ENCODE measurements at places on chromosomes 2 and 18.

DNA sequence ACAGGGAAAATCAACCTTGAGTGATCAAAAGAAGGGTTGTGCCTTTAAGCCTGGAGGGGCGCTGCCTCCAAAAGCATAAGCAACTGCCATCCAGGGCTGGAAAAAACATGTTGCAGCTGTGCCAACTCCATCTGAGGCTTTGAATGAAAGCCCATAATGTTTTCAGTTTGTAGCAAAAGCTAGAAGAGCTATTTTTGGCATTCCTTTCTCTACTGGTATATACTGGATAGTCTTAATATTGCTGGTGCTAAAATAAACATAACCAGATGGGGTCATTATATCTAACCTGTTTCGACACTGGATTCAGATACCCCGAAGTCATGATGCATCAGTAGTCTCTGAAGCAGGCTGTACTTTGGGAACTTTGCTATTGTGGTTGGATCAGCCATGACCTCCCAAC, 25.1 kb downstream of the ANXA4 start:
- no peak for DNase-seq

- DNase-seq, result no peak
Measured at GRCh38 chr2:111678651-111679050, 205.3 kb downstream of the ANAPC1 start.

GRCh38 chr2:188576651-188577050, 285.0 kb downstream of the GULP1 start:
- no peak for DNase-seq

- no peak for DNase-seq
Measured at GRCh38 chr2:14681608-14682007, 49.1 kb downstream of the LRATD1 start.

GRCh38 chr2:127615511-127616166, 30.3 kb upstream of the GPR17 start:
- DNase-seq, result no peak

DNA sequence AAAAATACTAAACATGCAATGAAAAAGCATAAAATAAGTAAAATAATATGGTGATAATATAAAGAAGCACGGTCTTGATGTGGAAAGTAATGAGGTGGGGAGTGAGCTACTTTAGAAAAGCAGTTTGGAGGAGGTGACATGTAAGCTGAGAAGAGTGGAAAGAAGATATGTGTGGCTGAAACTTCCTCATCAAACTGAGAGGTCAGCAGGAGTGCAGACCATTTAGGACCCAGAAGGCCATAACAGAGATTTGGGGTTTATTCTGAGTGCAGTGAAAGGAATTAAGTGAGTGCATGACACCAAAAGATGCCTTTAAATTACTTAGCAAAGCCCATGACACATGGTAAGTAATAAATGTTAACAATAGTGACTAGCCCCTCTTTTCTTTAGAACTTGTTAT, 24.4 kb upstream of the TMEM182 start:
- no peak for DNase-seq

- DNase-seq, result no peak
Measured at GRCh38 chr2:158658396-158658795, 136.7 kb upstream of the DAPL1 start.

DNA sequence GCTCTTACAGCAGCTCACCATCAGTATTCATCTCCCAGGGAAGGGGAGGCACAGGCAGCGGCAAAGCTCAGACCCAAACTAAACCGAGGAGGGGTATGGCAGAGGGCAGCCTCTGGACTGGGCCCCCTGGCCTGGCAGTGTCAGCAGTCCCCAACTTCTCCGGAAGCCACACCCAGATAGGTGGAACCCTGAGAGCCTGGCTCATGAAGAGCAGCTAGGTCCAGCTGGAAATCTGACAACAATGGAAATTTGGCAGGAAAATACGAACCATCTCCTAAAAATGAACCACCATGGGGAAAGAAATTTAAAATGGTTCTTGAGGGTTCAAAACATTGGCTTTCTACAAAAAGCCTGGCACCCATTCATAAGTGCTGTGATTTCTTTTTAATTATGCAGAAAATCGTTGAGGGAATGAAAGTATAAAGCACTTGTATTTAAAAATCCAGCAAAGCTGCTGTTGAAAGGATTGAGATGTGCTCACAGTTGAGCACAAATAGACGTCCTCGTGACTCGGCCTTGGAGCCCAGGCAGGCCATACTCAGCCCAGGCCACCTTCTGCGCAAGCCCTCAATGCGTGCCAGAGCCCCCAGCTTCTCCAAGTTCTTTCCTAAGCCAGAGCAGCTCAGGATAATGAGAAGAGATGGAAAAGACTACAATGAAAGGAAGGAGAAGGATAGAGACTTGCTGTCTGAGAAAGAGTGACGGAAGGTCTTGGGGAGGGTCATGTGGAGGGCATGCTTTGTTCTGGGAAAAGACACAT, 93.0 kb downstream of the COL6A3 start:
- no peak for DNase-seq

GRCh38 chr18:57466745-57467409, 31.7 kb downstream of the ONECUT2 start:
- DNase-seq, result no peak

DNA sequence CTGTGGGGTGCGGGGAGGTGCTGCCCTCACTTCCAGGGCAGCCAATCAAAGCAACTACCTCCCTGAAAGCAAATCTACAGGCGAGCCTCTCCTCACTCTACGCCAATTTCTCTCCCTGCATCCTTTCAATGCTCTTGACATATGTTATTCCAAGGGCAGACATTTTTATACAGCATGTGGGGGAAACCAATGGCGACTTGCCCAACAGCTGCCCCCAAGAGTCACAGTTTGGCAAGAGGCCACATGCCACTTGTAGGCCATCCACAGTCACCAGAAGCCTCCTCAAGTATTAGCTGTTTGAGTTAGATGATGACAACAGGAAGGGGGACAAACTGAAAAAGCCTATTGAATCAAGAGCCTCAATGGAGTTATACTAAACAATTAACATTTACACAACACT, 114.6 kb downstream of the MYO5B start:
- DNase-seq, result no peak

DNA sequence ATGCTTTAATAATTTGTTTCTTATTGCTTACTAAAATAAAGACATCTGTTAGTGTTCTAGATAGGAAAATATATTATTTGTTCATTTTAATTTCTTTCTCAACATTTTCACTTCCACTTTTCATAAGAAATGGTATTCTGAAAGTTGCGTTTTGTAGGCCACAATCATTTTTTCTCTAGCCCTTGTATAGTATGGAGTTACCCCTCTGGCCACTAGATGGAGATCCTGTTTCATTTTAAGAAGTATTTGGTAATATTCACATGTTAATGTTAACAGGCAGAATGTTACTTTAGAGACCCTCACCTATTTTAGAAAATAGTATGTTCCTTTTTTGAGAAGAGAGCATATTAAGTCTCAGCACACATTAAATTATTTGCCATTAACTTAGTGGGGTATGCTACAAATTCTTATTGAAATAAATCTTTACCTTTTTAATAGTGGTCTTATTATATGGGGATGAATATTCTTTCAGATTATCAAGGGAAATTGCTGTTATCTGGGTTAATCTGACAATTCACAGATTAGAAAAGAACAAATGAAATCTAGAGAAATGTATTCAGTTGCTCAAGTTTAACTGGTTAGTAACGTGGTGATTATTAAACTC, 73.9 kb upstream of the TTC27 start:
- peak; percentile 44 for DNase-seq

DNA sequence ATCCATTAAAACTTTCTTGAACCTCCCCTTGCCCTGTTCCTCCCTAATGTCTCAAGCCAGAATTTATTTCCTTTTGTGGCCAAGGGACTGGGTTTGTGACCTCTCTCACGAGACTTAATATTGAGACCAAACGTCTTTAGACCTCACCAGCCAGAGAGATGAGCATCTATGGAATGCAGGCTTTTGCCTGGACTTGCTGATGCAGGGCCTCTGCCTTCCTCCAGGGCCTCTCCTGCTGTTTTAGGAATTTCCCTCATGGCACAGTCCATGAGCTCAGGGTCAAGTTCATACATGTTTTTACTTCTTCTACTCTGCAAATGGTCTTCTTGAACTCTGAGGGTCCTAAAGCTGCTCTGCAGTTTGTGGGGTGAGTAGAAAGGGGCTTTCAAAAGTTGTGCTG, 22.3 kb downstream of the IL1B start:
- no peak for DNase-seq

GRCh38 chr2:130836501-130837174, at the start of gene ARHGEF4:
Gene ARHGEF4, plus strand, starts transcription at chr2:130836914. Its CDS starts 40 bp downstream, at chr2:130836954.
- DNase-seq, result peak; percentile 34

- peak; percentile 69 for DNase-seq
Measured at GRCh38 chr2:8472545-8473323, 209.1 kb upstream of the ID2 start.

GRCh38 chr2:176902454-176902853, 310.1 kb upstream of the HNRNPA3 start:
- DNase-seq, result no peak

DNA sequence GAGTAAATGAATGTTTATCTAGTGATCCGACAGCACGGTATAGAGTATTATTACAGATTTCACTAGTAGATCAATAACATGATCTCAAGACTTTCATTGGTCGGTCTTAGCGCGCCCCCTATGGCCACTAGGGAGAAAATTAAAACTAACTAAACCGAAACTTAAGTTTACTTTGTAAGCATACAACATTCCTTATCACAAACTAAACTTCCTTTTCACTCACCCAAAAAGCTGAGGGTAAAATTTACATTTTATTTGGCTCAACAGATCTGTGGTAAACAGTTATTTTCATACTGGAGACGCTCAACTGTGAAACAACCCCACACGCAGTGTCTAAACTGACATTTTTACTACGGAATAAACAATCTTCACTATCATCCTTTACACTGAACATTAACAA, 215.6 kb upstream of the MAP2 start:
- peak; percentile 36 for DNase-seq
